ENCODE measurements at places on chromosomes 2 and 18.

DNA sequence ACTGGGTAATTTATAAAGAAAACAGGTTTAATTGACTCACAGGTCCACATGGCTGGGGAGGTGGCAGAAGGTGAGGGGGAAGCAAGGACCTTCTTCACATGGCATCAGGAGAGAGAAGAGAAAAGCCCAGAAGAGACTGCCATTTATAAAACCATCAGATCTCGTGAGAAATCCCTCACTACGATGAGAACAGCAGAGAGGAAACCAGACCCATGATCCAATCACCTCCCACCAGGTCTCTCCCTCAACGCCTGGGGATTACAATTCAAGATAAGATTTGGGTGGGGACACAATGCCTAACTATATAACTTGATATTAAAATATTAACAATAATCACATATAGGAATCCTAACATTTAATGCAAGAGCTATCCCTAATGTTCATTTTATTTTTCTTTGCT is 31.8 kb downstream of the MEMO1 start:
- no peak for DNase-seq

- DNase-seq, result no peak
Measured at GRCh38 chr2:239690651-239691631, 290.1 kb upstream of the HDAC4 start.

DNA sequence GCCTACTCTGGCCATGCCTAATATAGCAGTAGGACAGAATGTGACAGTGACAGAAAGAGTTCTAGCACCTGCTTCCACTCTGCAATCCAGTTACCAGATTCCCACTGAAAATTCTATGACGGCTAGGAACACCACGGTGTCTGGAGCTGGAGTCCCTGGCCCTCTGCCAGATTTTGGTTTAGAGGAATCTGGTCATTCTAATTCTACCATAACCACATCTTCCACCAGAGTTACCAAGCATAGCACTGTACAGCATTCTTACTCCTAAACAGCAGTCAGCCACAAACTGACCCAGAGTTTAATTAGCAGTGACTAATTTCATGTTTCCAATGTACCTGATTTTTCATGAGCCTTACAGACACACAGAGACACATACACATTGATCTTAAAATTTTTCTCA is 45.2 kb upstream of the TTR start:
- DNase-seq, result no peak

DNA sequence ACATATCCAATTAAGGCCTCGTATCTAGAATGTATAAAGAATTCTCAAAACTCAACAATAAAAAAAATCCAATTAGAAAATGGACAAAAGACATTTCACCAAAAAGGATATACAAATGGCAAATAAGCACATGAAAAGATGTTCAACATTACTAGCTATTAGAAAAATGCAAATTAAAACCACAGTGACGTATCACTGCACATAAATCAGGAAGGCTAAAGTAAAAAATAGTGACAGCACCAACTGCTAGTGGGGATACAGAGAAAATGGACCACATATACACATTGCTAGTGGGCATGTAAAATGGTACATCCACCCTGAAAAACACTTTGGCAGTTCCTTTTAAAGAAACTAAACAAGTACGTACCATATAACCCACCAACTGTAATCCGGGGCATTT is 59.7 kb downstream of the SMAD4 start:
- DNase-seq, result no peak

GRCh38 chr2:182592691-182593393 is 123.2 kb upstream of the DNAJC10 start:
- no peak for DNase-seq

DNA sequence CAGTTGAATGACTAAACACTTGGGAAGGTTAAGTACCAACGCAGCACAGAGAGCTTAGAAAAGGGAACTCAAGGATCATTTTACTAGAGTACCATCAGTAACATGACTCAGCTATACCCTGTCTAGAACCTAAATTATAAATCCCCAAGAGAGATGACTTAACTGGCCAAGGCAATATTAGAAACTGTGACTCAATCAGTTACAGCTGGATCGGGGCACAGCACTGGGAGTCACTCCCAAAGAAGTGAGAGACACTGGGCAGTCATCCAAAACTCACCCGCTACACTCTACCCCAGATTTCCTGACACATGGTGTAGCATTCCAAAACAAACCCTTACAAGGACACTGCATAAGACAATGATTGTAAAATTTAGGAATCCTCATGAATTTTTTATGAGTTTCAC is 17.7 kb downstream of the IWS1 start:
- no peak for DNase-seq

DNA sequence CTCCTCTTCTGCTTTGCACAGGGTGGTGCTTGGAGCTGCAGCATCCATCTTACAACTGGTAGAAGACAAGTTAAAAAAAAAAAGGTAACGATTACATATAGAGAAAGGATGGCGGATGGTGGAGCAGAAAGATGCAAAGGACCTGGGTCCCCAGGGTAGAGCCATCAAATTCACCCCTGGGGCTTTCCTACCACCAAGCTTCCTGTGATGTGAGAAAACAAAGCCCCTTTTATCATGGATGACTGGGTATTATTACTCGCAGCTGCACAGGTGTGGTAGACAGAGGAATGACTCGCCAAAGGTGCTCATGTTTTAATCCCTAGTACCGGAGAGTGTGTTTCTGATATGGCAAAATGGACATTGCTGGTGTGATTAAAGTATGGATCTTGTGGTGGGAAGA is 1.3 kb upstream of the ACOXL start:
- DNase-seq, result no peak

DNA sequence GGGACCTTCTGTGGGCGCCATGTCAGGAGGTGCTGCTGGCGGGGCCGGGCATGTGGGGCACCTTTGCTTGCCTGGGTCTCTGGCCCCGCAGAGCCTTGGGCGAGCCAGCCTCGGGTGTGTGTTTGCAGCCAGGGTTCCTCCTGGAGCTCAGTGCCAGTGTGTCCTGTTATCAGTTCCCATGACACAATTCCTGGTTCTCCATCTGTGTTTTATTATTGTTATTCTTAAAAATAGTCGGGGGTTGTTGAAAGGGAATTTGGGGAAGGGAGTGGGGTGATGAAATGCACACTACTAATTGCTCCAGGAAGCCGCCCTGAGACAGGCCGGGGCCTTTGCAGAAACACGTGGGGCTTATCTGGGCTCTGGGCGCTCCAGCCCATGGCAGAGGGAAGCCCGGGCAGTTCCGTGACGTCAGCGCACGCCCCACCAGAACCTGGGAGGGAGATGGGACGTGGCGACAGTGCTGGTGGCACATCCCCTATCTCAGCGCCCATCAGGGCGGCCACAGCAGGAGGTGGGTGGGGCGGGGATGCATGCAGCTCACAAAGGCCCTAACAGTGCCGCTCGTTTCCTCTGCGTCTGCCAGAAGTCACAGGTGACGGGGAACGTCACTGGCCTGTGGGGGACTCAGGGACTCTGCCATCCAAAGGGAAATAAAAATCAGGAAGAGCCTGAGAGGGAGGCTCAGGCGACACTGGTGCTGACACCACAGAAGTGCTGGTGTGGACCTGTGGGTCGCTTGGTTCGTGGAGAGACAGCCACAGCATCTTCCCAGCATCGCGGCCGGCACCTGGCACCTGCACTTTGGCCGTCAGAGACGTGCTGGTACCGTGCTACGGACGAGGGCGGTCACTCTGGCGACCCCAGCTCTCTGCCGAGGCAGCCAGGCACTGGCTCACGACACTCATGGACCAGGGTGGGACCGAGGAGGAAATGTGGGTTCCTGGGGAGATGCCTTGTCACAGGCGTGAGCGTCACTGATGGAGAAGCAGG is 131.0 kb downstream of the NFATC1 start:
- no peak for DNase-seq

DNA sequence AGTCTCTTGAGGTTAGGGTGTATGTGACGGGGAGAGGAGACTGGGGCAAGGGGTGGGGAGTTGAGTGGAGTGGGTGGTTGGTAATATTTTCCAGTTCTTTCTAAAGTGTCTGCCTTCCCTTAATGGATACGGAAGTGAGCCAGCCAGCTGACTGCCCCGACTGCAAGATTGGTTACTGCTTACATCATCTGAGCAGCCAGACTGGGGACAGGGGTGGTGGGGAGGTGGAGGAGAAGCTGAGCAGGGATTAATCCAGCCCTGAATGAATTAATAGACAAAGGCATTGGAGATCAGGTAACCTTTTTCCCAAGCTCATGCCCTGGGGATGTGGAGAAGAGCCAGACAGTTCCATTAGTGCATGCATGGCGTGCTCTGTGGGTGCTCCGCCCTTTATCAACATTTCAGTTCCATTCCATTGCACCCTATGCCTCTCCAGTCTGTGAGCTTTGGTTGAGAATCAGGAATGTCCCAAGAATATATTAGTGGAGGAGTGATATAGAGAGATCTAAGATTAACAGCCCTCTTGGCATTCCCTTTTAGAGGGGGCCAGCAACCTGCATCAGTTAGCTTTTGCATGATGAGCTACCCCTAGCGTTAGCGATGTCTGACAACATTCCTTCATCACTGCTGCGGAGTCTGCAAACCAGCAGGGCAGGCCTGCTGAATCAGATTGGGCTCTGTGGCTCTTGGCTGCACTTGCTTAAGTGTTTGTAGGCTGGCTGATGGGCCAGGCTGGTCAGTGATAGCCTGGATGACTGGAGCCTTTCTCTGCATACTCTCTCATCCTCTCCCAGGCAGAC is 67.4 kb downstream of the TNP1 start:
- no peak for DNase-seq

DNA sequence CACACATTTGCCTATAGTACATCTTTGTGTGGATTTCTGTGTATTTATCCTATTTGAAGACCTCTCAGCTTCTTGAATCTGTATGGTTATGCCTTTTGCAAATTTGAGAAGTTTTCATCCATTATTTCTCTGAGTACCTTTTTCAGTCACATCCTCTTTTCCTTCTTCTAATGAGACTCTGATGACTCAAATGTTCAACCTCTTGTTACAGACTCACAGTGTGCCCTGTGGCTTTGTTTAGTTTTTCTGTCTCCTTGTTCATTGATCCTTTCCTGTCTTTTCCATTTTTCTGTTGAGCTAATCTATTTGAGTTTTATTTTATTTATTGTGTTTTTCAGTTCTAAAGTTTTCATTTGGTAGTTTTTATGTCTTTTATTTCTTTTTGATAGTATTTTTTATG is 87.0 kb upstream of the LRP1B start:
- no peak for DNase-seq

GRCh38 chr2:28664120-28664842 is 87.3 kb upstream of the PPP1CB start:
- no peak for DNase-seq

GRCh38 chr2:34602262-34602661 is 1003.2 kb upstream of the FAM98A start:
- DNase-seq, result no peak

DNA sequence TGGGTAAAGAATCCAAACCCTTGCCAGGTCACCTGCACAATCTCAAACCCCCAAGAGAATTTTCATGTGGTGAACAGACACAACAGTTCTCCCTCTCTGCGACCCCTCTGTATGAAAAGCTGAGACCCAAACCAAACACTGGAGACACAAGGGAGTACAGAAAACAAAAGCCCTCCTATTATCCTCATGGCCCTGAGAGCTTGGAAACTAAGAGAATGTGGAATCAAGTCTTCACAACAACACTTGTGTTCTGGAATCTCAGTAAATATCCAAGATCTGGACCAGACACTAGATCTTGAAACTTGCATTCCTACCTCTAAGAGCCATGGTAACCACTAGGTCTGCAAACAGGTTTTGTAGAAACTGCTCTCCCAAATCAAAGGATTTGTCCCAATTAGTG is 50.1 kb upstream of the CCDC150 start:
- DNase-seq, result no peak

DNA sequence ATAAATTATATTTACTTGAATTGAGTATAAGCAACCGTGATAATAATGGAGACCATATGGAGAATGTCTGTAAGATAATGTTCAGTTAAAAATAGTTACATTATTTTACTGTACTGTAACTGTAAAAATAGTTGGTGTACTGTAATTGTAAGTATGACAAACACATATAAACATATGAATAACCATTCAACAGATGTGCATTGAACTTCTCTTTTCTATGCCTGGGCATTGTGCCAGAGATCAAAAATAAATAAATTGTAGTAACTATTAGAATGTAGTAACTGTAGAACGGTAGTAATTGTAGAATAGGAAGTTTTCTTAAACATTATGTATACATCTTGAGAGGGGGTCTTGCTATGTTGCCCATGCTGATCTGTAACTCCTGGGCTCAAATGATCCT is 287.4 kb upstream of the EPAS1 start:
- DNase-seq, result no peak

- no peak for DNase-seq
Measured at GRCh38 chr2:6011921-6012320, 319.7 kb downstream of the SOX11 start.

DNA sequence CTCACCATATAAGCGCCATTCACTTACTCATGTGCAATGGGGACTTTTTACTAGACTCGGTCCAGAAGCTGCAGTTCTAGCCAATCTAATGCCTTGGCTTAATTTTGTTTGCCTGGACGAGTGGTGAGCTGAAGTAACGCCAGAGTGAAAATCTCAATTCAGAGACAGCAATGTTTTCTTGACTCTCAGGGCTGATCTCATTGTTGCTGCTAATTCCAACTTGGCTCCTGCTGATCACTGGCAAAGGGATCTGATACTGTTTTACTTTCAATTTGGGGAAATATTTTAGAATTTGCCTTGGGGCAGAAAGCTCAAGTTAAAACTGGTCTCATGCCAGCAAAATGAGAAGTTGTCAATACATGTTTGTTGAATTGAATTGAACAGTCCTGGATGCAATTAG is 906.6 kb upstream of the CDH2 start:
- DNase-seq, result no peak

- DNase-seq, result no peak
Measured at GRCh38 chr18:11577271-11578112, 31.9 kb upstream of the SLC35G4 start.

GRCh38 chr2:128775914-128776285 is 457.2 kb upstream of the HS6ST1 start:
- DNase-seq, result no peak

GRCh38 chr2:181022652-181023051 is 42.2 kb downstream of the UBE2E3 start:
- no peak for DNase-seq

DNA sequence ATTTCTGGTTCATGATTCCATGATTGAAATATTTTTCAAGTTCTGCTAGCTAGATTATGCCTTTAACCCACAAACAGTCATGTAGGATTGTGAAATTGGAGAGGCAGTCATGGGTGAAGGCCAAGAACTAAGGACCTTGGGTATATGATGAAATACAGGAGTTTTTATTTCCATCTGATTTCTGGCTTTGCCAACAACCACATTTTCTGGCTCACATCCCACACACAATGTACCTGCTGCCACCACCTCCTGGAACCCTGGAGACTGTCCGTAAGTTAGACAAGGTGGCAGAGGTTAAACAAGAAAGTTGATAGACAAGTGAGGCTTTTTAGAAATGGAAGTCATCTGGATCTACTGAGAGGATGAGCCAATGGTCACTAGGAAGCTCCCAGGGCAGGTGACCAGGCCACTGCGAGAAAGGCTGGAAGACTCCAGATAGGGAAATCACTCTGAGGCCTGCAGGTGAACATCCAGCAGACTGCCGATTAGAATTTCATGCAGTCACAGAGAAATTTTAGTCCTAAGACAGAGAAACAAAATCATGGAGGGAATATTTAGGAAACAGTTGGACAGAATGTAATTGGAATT is 402.0 kb downstream of the ALK start:
- no peak for DNase-seq
